ENCODE measurements at places on chromosomes 12 and 14. TPM values are rescaled to one million over a fixed set of nuclear protein-coding genes. Genes with fewer than 3 reads are reported as not detected.

- H3K36me3 ChIP-seq, result no peaks in the 10 kb centered on the region
- H3K27ac ChIP-seq, result peak overlapping the region; percentile 54
Observed at GRCh38 chr14:94373708-94374107, 14.7 kb downstream of the SERPINA1 start.

GRCh38 chr14:29738950-29739349 is 188.7 kb downstream of the PRKD1 start:
- no peaks in the 10 kb centered on the region for H3K36me3 ChIP-seq
- no peaks in the 10 kb centered on the region for H3K4me1 ChIP-seq
- no peak for DNase-seq
- no peak overlapping the region for H3K27ac ChIP-seq
- no peak overlapping the region for H3K4me3 ChIP-seq
- H3K27me3 ChIP-seq, result no peaks in the 10 kb centered on the region

- H3K36me3 ChIP-seq, result no peaks in the 10 kb centered on the region
- no peaks in the 10 kb centered on the region for H3K4me1 ChIP-seq
Observed at GRCh38 chr12:90989686-90990111, 15.1 kb downstream of the EPYC start.

The B3GNT4 gene
- 0.33 TPM for total RNA-seq

The LTBR gene
- total RNA-seq, result 78.4 TPM

The SPX gene
- total RNA-seq, result 1.3 TPM

DNA sequence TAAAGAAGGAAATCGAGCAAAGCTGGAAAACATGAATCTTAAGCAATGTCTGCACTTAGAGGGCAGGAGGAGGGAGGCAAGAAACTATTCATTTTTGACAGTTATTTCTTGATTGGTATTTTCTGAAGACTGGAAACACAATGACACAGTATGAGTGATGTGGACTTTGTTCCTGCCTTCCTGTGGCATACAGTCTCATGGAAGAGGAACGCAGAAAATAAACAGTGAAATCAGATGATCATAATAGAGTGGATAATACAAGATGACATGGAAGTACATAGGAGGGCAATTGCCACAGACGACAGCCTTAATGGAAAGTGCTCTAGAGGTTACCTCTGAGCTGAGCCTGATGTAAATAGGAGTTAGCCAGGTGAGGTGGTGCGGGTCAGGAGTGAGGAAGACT is 140.4 kb upstream of the MAX start:
- H3K27ac ChIP-seq, result no peak overlapping the region
- no peaks in the 10 kb centered on the region for H3K36me3 ChIP-seq
- H3K4me3 ChIP-seq, result no peak overlapping the region
- peaks cover 23% of the 10 kb centered on the region for H3K4me1 ChIP-seq
- no peaks in the 10 kb centered on the region for H3K27me3 ChIP-seq

The DLK1 gene
- total RNA-seq, result not detected

The OR6C2 gene
- not detected for total RNA-seq

The BHLHE41 gene
- 2.3 TPM for total RNA-seq

The OVCH1 gene
- total RNA-seq, result 0.51 TPM

DNA sequence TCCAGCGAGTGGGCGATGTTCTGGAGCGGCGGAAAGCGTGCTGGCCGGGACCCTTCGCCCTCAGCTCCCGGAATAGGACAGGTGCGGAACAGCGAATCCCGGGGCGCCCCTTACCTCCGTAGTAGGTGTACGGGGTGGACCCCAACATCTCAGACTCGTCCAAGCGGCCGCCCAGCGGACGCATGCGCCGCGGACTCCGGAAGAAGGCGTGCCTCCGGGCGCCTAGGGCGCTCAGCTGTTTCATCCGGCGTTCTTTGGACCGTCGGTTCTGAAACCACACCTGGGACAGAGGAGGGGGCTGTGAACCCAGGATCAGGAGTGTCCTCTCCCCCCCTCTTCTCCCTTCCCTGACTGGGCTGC is 4.5 kb downstream of the LHX5 start:
- H3K4me1 ChIP-seq, result no peaks in the 10 kb centered on the region
- no peaks in the 10 kb centered on the region for H3K36me3 ChIP-seq
- H3K4me3 ChIP-seq, result peak overlapping the region; percentile 47
- no peak for DNase-seq
- peaks cover 83% of the 10 kb centered on the region for H3K27me3 ChIP-seq

- no peaks in the 10 kb centered on the region for H3K27me3 ChIP-seq
- no peak overlapping the region for H3K4me3 ChIP-seq
- DNase-seq, result no peak
- H3K27ac ChIP-seq, result no peak overlapping the region
Observed at GRCh38 chr12:11905534-11905933, 165.2 kb upstream of the BCL2L14 start.

Data from fibroblast of lung (primary cell).